ENCODE measurements at places on chromosomes 4 and X.

- DNase-seq = no peak
Measured at GRCh38 chr4:140004922-140005627, 148.9 kb downstream of the MAML3 start.

GRCh38 chr4:181647396-181648147 is 595.6 kb upstream of the TENM3 start:
- DNase-seq = no peak

- no peak for DNase-seq
Measured at GRCh38 chr4:7218686-7219085, 26.3 kb downstream of the SORCS2 start.

DNA sequence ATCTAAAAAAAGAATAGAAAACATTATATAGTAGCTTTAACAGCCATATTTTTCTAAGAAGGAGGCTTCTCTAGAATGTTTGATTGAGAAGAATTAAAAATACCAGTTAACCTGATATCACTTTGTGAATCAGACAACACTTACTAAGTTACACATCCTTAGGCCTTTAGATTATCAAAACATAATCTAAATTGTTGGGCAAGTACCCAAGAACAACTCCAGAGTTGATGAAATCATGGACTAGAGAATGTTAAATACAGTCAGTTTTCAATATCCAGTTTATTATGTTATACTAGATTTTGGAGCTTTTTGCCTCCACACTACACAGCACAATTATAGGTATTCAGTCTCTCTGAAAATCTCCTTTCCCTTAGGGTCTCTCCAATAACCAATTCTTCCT is 39.6 kb downstream of the ARL13A start:
- no peak for DNase-seq

- DNase-seq = no peak
Measured at GRCh38 chrX:44303119-44303518, 40.4 kb downstream of the EFHC2 start.

DNA sequence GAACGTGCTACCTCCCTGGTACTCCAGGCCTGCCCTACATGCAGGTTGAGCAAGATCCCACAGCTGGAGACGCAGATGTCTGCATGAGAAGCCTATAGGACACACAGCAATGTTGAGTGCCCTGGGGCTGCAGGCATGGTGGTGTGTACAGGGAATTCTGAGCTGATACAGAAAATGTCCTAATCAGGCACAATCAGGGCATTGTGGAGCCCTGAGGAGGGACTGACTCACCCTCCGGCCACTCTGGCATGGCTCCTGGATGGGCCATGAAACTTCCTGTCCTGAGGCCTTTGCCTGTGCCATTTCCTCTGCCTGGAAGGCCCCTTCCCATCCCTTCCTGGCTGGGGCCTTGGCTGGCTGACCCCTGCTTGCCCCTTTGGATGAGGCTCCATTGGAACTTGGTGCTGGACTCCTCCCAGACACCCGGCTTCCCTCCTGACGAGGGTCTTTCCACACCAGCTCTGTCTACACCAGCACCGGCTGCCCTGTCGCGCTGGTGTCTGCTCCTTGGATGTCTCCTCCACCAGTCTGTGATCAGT is 16.7 kb upstream of the AFAP1 start:
- DNase-seq = no peak

DNA sequence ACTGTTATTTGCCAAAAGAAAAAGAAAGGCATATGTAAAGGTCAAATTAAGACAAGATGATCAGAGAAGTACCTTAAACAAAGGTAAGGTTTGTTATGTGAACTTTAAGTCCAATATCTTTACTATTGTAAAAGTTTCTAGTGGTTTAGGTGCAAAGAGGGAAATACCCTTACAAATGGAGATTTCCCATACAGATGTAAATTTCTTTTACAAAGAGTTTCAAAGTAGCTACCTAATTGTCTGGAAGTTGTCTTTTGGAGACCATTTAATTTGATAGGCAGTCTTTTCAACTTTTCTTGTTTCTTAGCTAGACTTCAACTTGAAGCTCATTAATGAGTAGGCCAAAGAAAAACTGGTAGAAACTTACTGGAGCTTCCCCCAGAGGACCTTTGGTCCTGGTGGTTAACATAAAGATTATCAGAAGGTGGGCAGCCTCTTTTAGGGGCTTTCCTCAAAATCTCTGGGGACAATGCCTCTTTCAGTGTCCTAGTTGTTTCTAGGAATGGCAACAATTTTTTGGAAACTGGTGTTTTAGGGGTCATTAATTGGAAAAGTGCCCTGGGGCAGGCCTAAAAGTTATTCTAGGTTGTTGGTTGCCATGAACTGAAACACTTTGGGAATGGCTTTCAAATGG is 297.3 kb downstream of the GUCY2F start:
- DNase-seq = no peak

DNA sequence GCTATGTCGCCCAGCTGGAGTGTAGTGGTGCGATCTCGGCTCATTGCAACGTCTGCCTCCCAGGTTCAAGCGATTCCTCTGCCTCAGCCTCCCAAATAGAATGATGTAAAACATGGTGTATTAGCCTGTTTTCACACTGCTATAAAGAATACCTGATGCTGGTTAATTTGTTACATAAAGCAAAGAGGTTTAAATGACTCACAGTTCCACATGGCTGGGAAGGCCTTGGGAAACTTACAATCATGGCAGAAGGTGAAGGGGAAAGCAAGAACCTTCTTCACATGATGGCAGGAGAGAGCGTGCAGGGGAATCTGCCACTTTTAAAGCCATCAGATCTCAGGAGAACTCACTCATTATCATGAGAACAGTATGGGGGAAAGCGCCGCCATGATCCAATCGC is 1191.8 kb downstream of the ARAP2 start:
- no peak for DNase-seq

DNA sequence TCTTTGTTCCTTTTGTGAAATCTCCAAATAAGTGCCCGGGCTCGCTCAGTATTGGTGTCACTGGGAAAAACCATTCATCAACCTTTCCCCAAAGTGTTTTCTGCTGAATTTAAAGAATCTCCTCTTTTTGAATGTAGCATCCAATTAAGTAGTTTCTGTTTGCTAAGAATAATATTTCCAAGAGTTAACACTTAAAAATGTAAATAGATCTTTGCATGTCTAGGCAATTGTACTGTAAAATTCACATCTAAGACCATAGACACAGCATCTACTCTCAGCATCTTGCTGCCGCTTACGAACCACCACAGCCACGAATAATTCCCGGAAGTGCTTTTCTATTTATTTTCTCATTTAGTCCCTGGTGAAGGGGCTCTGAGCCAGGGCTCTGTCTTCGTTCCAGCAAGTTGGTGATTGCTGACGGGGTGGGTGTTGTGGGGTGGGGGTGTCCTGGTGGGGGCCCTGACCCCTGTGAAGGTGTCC is 1.4 kb downstream of the NSG1 start:
- no peak for DNase-seq

GRCh38 chr4:165384186-165384585 is 5.4 kb downstream of the CPE start:
- no peak for DNase-seq

DNA sequence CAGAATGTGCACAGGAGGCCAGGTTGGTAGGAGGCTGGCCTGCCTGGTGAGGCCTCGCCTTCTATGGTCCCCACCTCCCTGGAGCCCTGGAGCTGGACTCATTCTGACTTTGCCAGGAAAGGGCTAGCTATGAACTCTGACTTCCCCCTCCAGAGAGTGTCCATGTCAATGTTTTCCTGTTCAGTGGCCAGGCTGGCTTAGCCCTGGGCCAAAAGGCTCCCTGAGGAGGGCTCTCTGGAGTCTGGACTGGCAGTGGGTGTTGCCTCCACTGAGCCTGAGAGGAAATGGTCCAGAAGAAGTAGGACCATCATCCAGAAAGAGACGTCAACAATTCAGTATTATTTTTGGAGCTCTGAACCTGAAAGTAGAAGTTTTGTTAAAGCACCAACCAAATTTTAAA is 178.7 kb downstream of the CHIC2 start:
- DNase-seq = no peak

DNA sequence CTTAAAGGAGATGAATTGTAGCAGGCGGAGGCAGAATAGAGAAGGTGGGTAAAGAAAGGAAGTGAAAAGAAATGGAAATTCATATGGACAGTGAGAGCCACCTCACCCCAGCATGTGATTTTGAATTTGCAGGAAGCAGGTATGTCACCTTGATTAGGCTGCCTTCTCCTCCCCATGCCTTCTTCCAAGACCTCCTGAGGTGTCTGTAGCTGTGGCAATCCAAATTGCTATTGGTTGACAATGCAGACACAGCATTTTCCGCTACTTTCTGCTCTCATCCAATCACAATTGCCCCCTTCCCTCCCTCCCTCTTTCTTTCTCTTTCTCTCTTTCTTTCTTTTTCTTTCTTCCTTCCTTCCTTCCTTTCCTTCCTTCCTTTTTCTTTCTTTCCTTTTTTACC is 38.5 kb downstream of the RAB33B start:
- no peak for DNase-seq

DNA sequence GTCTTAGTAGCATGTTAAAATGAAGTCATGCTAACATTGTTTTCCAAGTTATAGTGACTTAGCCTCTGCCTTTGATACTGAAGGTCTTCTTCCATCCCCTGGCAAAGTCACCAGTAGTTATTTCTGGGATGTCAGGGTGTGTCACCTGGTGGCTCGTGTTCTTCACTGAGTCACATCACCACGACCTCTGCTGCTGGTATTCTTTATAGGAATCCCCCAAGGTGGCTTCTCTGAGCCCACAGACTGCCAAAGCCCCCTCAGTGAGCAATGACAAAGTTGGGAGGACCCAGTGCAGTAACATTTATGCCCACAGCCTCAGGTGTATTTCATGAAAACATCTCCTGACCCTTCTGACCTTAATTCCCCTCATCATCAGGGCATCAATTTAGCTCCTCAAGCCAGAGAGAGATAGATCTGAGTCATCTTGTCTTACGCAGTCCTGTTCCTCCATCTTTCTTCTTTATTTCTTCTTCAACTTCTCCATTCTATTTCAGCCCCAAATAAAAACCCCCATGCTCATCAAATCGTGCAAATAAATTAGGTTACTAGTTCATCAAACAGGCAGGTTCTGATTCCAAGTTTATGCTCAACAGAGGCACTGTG is 29.3 kb upstream of the GPRIN3 start:
- DNase-seq = peak; percentile 12

- DNase-seq = no peak
Measured at GRCh38 chr4:158814636-158815330, 46.0 kb downstream of the FNIP2 start.

DNA sequence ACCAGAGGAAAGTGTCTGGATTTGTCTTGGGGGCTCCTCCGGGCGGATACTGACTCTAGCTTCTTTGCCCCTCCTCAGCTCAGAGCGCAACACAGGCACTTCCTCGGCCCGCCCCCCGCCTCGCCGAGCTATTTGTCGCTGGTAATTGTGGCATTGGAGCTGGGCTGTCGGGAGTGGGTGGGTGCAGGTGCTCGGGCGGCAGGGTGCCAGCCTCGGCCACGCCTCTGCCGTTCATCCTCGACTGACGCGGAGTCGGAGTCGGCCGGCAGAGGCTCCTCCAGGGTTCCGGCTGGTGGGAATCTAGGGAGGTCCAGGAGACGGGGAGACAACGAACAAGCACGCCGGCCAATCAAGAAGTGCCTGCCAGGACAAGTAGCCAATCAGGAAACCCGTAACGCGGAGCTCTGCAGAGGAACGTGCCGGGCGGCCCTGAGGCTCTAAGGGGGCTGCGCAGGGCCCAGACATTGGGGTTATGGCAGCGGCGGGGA is 3.9 kb upstream of the SYN1 start:
- peak; percentile 32 for DNase-seq

DNA sequence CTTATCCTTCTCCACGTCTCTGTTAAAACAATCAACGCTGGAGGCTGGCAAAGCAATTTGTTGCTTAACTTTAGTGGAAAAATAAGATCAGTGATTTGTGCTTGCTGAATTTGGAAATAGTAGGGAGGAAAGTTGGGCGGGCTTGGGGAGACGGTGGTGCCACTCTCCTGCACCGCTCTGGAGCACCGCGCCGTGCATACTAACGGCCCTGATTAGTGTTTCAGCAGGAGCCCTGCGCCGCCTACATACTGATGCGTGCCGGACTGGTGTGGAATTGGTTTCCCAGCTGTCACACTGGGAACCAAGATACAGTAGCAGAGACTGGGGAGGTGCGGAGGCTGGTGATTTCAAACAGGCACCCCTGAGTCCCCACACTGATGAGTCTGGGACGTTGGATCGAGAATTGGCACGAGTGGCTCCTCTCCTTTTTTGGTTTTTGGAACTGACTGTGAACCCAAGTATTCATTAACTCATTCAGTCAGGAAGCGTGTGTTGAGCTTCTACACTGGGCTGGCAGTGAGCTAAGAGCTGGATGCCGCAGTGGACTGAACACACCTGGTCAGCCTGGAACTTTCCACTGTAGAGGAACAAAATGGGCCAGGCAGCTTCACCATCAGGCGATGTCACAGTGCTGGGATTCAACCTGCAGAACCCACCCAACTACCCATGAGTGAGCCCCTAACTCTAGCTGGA is 29.0 kb upstream of the PSAPL1 start:
- DNase-seq = no peak

GRCh38 chr4:25012655-25013054 is 18.1 kb downstream of the LGI2 start:
- no peak for DNase-seq

DNA sequence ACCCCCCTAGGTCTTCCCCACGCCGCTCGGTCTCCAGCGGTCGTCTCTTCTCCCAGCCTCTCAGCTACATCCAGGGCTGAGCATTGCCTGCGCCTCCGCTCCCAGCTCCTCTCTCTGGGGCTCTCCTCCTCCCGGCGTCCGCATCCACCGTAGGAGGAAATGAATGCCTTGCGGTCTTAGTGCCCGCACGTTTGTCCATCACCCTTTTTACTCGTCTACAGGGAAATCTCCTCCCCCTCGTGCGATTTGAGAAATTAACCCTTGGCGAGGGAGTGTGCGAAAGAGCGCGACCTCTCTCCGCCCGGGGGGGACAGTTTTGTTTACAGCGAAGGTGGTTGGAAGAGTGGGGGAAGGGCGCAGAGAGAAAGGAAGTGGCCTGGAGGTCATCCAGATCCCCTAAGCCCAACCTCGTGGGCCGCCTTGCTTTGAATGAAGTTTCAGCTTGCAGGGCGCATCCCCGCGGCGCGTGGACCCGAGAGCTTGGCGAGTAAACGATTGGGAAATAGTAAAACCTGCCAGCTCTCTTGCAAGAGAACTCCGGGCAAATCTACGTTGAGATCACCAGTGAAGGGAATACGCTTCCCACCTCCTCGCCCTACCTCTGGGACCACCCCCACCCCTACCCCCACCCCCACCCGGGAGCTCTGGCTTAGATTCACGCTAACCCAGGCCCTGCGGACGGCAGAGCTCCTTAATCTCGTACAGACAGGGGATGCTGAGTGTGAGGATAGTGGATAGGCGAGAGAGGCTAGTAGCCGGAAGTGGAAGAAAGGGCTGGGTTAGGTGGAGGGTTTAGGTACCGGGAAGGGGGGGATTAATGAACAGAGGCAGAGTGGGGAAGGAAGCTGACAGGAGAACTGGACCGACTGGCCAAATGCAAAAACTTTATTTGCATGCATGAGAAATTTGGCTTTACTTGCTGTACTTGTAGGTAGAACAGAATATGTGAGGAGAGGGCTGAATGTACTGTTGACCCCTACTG is at the start of gene ELOVL6:
ELOVL6 (minus strand) TSS at position 181 of the 982 bp plus-strand sequence. CDS start 280 bp downstream, outside the sequence.
- DNase-seq = peak; percentile 5

DNA sequence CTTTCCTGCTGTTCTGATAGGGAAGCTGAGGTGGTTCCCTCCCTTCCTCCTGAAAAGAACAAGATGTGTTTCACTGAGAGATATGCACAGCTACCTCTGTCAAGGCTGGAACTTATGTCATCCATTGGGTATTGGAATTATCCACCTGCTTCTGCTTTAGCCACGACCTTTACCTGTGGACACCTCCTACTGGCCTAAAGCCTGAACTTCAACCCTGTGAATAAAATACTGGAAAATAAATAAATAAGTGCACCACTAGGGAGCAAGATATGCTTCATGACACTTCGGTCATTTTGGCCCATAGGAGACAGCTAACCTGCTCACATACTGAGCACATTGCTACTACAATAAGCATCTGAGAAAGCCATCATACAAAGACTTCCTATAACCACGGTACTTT is 419.9 kb upstream of the NWD2 start:
- DNase-seq = no peak

Measured in activated T-cell treated with anti-CD3 and anti-CD28 coated beads, Interleukin-2, amount 50 U/mL, for 4 hours (primary cell).